Hypothalamus (tissue), 51 donors: ENCODE measurements at places on chromosomes 4 and X.

DNA sequence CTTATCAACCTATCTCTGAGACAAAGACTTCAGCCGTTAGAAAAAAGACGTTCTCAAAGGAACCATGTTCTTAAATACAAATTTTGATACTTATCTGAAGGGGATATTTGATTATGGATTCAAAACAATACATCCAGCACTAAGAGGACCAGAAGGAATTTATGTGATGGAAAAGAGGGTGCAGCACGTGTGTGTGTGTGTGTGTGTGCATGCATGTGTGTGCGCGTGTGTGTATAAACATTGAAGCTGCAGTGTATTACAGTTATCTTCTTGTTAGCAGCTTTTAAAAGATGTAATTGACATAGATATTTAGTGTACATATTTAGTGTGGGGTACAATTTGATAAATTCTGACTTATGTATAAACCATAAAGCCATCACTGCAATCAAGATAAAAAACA, 44.9 kb downstream of the ANK2 start:
- DNase-seq, result no peak

DNA sequence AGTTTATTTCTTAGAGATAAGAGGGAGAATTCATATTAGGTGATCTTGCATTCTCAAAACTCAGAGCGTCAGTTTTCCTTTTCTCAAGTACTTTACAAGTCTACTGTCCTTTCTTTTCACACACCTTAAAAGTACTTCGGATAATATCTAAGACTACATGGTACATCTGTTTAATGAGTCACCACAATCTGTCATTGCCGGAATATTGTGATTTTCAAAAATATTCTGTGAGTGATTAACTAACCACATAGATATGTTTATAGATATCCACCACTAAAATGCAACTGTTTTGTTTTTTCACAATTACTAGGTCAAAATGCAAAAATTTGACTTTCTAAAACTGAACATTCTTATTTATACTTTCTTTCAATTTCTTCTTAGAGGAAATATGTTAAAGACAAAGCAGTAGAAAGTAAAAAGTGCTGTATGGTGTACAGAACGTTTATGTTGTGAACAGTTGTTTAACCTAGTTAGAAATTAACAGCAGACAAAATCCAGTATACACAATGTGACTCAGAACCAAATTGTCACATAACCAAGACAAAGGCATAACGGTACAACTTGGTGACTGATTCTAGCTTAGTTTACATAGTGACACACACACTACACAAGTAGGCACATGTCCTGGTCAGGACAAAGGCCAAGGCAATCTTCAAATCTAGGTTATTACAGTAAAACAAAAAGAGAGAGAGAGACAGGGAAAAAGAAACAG, 482.9 kb downstream of the NAF1 start:
- no peak for DNase-seq

GRCh38 chr4:6534050-6534449, 40.9 kb upstream of the MAN2B2 start:
- DNase-seq, result no peak

GRCh38 chr4:54234497-54235205, 5.6 kb downstream of the PDGFRA start:
- DNase-seq, result no peak

DNA sequence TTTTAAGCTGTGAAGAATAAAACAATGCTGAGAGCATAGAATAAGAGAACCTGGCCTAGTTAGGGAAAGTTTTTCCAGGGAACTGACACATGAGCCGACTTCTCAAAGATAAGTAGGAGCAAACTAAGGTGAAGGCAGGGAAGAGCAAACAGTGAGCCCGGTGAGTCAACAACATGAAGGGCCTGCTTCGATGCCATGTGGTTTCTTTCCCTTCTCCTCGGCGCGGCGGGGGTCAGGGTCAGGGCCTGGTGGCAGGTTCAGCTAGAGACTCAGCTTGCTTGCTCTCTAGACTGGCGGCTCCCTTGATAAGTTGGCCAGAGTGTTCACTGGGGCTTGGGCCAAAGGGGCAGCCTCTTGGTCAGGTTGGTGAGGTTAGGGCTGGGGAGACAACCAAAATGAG, 81.1 kb downstream of the DLG3 start:
- DNase-seq, result no peak

DNA sequence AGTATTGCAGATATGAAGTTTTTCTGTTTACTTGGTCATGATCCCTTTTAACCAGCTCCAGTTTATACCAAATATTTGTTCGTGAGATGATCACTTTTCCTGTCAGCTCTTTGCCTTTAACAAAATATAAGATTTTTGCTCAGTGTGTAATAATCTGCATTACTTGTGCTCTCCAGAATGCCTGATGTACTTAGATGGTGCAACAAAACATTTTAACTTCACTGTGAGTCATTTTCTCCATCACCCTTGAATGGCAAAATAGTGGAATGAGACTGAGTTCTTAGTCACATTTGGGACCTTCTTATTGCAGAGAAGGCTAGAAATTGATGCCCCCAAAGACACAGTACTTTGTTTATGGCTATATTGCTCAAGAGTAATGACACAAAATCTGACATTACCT, 252.0 kb downstream of the FRMPD4 start:
- DNase-seq, result no peak
